ENCODE measurements at places on chromosomes 2 and 18. TPM values are rescaled to one million over a fixed set of nuclear protein-coding genes. Genes with fewer than 3 reads are reported as not detected.

CXCR2 gene
- not detected for total RNA-seq

FBXO48 gene
- 1.2 TPM for total RNA-seq

AAMP gene
- total RNA-seq, result 165 TPM

MC4R gene
- not detected for total RNA-seq

POTEJ gene
- total RNA-seq, result not detected

VIL1 gene
- not detected for total RNA-seq

MAP3K20 gene
- total RNA-seq, result 60.5 TPM

CRACDL gene
- total RNA-seq, result 29.6 TPM

RAB27B gene
- total RNA-seq, result 12.7 TPM

DARS1 gene
- total RNA-seq, result 54.3 TPM

CHST10 gene
- not detected for total RNA-seq

All from PC-9 (cell line).